ENCODE measurements at places on chromosomes 7 and 10. TPM values are rescaled to one million over a fixed set of nuclear protein-coding genes. Genes with fewer than 3 reads are reported as not detected.

- no peak for DNase-seq
Measured at GRCh38 chr7:71173955-71174354, 42.0 kb downstream of the GALNT17 start.

C10orf105 gene
- not detected for polyA plus RNA-seq

GRCh38 chr10:69742928-69743602 lies 58.6 kb upstream of the COL13A1 start:
- DNase-seq: no peak

DNA sequence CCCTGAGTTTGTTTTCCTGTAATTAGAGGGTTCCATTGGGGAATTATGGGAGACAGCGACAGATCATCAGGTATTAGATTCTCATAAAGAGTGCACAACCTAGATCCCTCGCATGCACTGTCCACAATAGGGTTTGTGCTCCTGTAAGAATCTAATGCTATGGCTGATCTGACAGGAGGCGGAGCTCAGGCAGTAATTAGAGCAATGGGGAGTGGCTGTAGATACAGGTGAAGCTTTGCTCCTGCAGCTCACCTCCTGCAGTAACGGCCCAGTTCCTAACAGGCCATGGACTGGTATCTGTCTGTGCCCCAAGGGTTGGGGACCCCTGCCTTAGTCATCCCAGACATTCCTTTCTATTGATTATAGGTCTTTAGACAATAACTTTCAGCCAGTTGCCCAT lies 894 bp upstream of the ZSCAN21 start:
- no peak for DNase-seq

IGFBP1 gene
- polyA plus RNA-seq: not detected

- DNase-seq: no peak
Measured at GRCh38 chr7:40371806-40372440, 237.1 kb downstream of the SUGCT start.

GRCh38 chr7:26868841-26869495 lies 4.6 kb upstream of the SKAP2 start:
- DNase-seq: no peak

- DNase-seq: no peak
Measured at GRCh38 chr7:151775547-151776443, 101.1 kb downstream of the PRKAG2 start.

DNA sequence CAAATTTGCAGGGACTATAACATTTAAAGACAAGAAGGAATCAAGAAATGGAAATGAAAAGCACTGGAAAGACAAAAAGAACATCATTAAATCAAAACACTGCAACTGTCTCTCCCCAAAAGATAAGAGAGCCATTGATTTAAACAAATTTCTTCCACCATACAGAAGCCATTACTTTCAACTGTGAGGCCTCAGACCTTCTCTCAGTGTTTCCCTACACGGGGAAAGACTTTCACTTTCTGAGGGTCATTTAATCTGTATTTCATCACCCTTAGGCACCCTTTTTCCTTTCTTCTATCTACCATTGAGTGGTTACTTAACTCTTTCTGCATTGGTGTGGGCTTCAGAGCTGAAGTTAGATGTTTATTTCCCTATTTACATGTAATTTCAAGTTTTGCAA lies 47.5 kb downstream of the CCDC172 start:
- DNase-seq: no peak
